CD4-positive, alpha-beta T cell (primary cell): ENCODE measurements at places on chromosomes 1 and 21.

GRCh38 chr21:28518630-28519029 is 474.0 kb downstream of the LTN1 start:
- H3K36me3 ChIP-seq: no peaks in the 10 kb centered on the region
- H3K27me3 ChIP-seq: no peaks in the 10 kb centered on the region
- no peak overlapping the region for H3K4me3 ChIP-seq
- no peak for DNase-seq
- H3K4me1 ChIP-seq: no peaks in the 10 kb centered on the region

GRCh38 chr1:54579337-54579781 is 31.3 kb downstream of the ACOT11 start:
- no peak overlapping the region for H3K4me3 ChIP-seq
- no peak overlapping the region for H3K27ac ChIP-seq
- H3K27me3 ChIP-seq: no peaks in the 10 kb centered on the region
- no peaks in the 10 kb centered on the region for H3K4me1 ChIP-seq

DNA sequence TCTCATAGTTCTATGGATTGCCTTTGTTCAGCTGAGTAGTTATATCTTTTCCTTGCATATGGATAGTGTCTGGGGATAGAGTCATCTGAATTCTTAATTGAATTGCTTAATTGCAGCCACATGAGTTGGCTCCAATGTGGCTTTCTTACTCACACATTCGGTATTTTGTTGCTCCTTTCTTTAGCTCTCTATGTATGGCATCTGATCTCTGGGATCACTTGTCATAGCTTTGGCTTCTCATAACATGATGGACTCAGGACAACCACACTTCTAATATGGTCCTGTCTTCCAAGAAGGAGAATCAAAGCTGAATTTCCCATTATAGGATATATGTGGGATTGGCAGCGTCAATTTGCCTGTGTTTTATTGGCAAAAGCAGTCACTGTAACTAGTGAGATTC is 716.2 kb downstream of the NCAM2 start:
- no peaks in the 10 kb centered on the region for H3K36me3 ChIP-seq
- H3K4me3 ChIP-seq: no peak overlapping the region
- H3K4me1 ChIP-seq: no peaks in the 10 kb centered on the region
- H3K27ac ChIP-seq: no peak overlapping the region

GRCh38 chr21:35521293-35521692 is 472.2 kb upstream of the RUNX1 start:
- no peak for DNase-seq
- no peak overlapping the region for H3K27ac ChIP-seq
- no peaks in the 10 kb centered on the region for H3K27me3 ChIP-seq
- H3K4me1 ChIP-seq: peaks cover 6% of the 10 kb centered on the region

GRCh38 chr1:116350097-116350645 is 22.9 kb upstream of the ATP1A1 start:
- DNase-seq: no peak
- H3K27ac ChIP-seq: no peak overlapping the region
- no peak overlapping the region for H3K4me3 ChIP-seq
- H3K4me1 ChIP-seq: peaks cover 39% of the 10 kb centered on the region

GRCh38 chr1:11847667-11848372 is at the start of gene NPPA:
Gene NPPA (minus strand): TSS chr1:11847783. CDS start chr1:11847684, 99 bp downstream.
- H3K27me3 ChIP-seq: no peaks in the 10 kb centered on the region
- DNase-seq: no peak
- H3K36me3 ChIP-seq: peaks cover 6% of the 10 kb centered on the region
- H3K27ac ChIP-seq: no peak within 1 kb of the TSS
- H3K4me3 ChIP-seq: no peak within 1 kb of the TSS

DNA sequence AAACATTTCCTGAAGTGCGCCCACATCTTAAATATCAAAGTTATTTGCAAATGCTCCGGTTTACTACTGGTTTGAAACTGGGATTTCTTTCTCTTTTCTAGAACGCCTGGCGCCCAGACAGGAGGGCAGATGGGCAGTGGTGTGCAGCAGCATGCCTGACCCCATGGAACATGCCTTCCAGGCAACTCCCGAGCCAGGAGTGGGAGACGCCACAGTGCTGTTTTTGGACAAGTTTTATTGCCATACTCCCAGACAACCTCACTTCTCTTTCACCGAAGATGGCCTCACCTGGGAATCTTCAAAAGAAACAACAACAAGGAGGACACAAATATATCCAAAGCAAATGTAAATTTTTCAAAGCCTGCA is 21.5 kb downstream of the UBE2G2 start:
- H3K27ac ChIP-seq: no peak overlapping the region
- no peak overlapping the region for H3K4me3 ChIP-seq
- H3K4me1 ChIP-seq: peaks cover 4% of the 10 kb centered on the region
- DNase-seq: no peak
- H3K36me3 ChIP-seq: peaks cover 57% of the 10 kb centered on the region

DNA sequence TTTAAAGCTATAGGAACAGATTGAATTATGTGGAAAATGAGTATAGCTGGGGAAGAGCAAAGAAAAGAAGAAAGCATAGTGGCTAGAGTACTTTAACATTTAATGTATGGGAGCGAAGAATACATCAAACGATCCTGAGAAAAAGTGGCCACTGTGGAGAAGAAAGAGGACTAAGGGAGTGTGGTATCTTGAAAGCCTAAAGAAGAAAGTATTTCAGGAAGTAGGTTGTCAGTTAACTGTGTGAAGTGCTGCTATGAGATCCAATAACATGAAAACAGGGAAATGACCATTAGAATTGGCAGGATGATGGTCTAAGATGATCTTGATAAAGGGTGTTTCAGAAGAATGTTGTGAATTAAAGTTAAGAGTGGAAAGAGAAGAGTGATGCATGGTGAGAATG is 219.6 kb upstream of the BEND5 start:
- H3K27ac ChIP-seq: no peak overlapping the region
- H3K36me3 ChIP-seq: no peaks in the 10 kb centered on the region
- H3K4me3 ChIP-seq: no peak overlapping the region
- H3K27me3 ChIP-seq: no peaks in the 10 kb centered on the region

- H3K36me3 ChIP-seq: no peaks in the 10 kb centered on the region
- H3K27me3 ChIP-seq: no peaks in the 10 kb centered on the region
- H3K4me1 ChIP-seq: no peaks in the 10 kb centered on the region
- H3K27ac ChIP-seq: no peak overlapping the region
Measured at GRCh38 chr1:83547901-83548300, 451.0 kb downstream of the TTLL7 start.

GRCh38 chr1:171346881-171347280 is 32.9 kb downstream of the FMO4 start:
- no peaks in the 10 kb centered on the region for H3K36me3 ChIP-seq
- no peaks in the 10 kb centered on the region for H3K27me3 ChIP-seq
- H3K27ac ChIP-seq: no peak overlapping the region
- no peaks in the 10 kb centered on the region for H3K4me1 ChIP-seq
- no peak overlapping the region for H3K4me3 ChIP-seq
- no peak for DNase-seq

GRCh38 chr1:21270086-21270689 is 20.1 kb downstream of the ECE1 start:
- no peaks in the 10 kb centered on the region for H3K27me3 ChIP-seq
- H3K4me3 ChIP-seq: no peak overlapping the region
- peaks cover 17% of the 10 kb centered on the region for H3K4me1 ChIP-seq

DNA sequence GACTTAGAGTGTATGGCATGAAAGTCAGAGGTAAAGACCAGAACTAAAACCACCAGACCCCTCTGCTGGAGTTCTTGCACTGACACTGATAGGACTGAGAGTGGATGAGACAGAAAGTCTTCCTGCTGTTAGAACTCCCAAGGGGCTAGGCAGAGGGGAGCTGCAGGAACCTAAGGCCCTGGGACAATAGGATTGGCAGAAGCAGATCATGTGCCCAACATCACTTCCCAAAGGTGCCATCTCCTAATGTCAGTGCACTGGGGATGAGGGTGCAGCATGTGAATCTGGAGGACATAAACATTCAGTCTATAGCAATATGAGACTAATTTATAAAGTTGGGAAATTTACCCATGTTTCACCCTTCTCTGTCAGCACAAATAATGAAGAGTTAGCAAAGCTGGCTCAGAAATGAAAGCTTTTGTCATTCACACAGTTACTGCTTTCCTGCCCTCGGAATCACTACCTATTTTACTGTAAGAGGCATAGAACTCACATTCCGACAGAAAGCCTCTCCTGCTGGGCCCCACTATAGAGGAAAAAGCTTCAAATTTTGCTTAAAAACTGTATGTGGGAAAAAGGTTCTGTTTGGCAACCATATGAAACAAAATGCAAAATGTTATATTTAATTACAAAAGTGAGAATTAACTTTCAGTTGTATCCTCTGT is 49.9 kb upstream of the SSX2IP start:
- H3K27me3 ChIP-seq: peaks cover 7% of the 10 kb centered on the region
- H3K4me1 ChIP-seq: no peaks in the 10 kb centered on the region
- H3K36me3 ChIP-seq: no peaks in the 10 kb centered on the region
- no peak overlapping the region for H3K4me3 ChIP-seq

- H3K4me3 ChIP-seq: no peak overlapping the region
- H3K27ac ChIP-seq: no peak overlapping the region
- H3K36me3 ChIP-seq: peaks cover 36% of the 10 kb centered on the region
- DNase-seq: no peak
- no peaks in the 10 kb centered on the region for H3K4me1 ChIP-seq
Measured at GRCh38 chr1:53266038-53266437, 27.7 kb upstream of the MAGOH start.

- DNase-seq: no peak
- H3K27me3 ChIP-seq: no peaks in the 10 kb centered on the region
- no peaks in the 10 kb centered on the region for H3K4me1 ChIP-seq
- H3K4me3 ChIP-seq: no peak overlapping the region
Measured at GRCh38 chr1:245855846-245856730, 651.0 kb downstream of the SMYD3 start.

- H3K27ac ChIP-seq: peak overlapping the region; percentile 22
- H3K27me3 ChIP-seq: peaks cover 7% of the 10 kb centered on the region
- H3K4me3 ChIP-seq: peak overlapping the region; percentile 90
- H3K36me3 ChIP-seq: no peaks in the 10 kb centered on the region
- H3K4me1 ChIP-seq: peaks cover 54% of the 10 kb centered on the region
Measured at GRCh38 chr1:6490181-6491080, 1.0 kb downstream of the PLEKHG5 start.

- H3K27ac ChIP-seq: no peak overlapping the region
- no peaks in the 10 kb centered on the region for H3K36me3 ChIP-seq
- no peaks in the 10 kb centered on the region for H3K4me1 ChIP-seq
- DNase-seq: no peak
Measured at GRCh38 chr1:205974712-205975111, 28.5 kb downstream of the RAB7B start.

DNA sequence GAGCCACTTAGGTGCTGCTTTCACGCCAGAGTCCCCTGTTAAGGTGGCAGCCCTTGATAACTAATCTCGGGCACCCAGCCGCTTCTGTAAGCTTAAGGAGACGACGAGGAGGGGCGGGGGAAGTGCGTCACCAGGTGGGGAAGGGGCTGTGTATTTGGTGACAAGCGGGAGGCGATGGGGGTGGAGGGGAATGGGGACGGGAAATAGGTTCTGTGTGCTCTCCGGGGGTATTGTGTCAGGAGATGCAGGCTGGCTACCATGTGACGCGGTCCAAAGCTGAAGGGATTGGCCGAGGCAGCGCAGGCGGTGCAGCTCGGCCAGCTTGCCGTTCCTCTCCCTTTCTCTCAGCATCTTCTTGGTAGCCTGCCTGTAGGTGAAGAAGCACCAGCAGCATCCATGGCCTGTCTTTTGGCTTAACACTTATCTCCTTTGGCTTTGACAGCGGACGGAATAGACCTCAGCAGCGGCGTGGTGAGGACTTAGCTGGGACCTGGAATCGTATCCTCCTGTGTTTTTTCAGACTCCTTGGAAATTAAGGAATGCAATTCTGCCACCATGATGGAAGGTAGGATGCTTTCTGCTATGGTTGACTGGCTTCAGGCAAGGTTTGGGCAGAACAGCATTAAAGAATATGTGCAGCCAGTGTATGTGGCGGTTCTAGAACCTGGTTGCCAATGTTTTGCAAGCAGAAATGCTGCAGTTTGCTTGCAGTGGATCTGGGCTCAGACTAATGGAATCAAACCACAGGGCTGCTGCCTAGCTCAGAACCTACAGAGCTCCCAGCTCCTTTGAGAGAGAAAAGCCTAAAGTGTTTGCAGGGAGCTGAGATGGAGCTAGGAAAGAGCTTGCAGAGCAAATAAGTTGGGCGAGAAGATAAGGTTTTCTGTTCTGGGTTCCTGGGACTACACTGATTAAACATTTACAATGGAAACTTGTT is at the start of gene SGIP1:
SGIP1 (plus strand) TSS at position 350 of the 937 bp plus-strand sequence; CDS start at position 556, 206 bp downstream.
- peak; percentile 19 for DNase-seq
- peak within 1 kb of the TSS; percentile 46 for H3K4me3 ChIP-seq
- H3K36me3 ChIP-seq: no peaks in the 10 kb centered on the region
- H3K27ac ChIP-seq: no peak within 1 kb of the TSS
- H3K27me3 ChIP-seq: peaks cover 22% of the 10 kb centered on the region
- peaks cover 8% of the 10 kb centered on the region for H3K4me1 ChIP-seq

DNA sequence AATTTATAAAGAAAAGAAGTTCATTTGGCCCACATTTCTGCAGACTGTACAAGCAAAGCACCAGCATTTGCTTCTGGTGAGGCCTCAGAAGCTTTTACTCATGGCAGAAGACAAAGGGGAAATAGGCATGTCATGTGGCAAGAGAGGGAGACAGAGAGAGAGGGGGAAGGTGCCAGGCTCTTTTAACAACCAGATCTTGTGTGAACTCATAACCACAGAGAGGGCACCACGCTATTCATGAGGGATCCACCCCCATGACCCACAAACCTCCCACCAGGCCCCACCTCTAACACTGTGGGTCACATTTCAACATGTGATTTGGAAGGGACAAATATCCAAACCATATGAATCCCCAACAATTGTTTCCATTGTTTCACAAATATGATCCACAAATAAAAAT is 467.9 kb downstream of the SIPA1L2 start:
- H3K27ac ChIP-seq: no peak overlapping the region
- no peaks in the 10 kb centered on the region for H3K4me1 ChIP-seq
- H3K36me3 ChIP-seq: no peaks in the 10 kb centered on the region
- no peaks in the 10 kb centered on the region for H3K27me3 ChIP-seq

- no peak for DNase-seq
- no peaks in the 10 kb centered on the region for H3K36me3 ChIP-seq
- H3K4me3 ChIP-seq: no peak overlapping the region
Measured at GRCh38 chr1:100611086-100611485, 73.1 kb downstream of the GPR88 start.

DNA sequence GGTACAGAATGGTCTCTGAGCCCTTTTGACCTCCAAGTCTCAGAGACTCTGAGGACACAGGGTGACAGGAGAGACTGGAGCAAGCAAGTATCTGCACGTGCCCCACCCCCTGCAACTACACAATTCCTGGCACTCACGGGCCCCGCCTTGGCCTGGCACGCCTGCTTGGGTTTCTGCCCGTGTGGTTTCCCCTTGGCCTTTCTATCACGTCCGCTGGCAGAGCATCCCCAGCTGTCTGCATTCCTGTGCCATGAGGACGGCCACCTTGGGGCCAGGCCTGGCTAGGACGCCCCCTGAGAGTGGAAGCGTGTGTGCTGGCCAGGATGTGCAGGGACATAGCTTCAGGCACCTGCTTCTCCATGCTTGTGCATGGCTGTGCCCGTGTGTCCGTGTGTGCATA is 14.3 kb upstream of the EDN2 start:
- peaks cover 10% of the 10 kb centered on the region for H3K27me3 ChIP-seq
- peaks cover 14% of the 10 kb centered on the region for H3K4me1 ChIP-seq
- H3K36me3 ChIP-seq: no peaks in the 10 kb centered on the region
- H3K4me3 ChIP-seq: no peak overlapping the region
- H3K27ac ChIP-seq: no peak overlapping the region
